ENCODE measurements at places on chromosomes 12 and 14.

DNA sequence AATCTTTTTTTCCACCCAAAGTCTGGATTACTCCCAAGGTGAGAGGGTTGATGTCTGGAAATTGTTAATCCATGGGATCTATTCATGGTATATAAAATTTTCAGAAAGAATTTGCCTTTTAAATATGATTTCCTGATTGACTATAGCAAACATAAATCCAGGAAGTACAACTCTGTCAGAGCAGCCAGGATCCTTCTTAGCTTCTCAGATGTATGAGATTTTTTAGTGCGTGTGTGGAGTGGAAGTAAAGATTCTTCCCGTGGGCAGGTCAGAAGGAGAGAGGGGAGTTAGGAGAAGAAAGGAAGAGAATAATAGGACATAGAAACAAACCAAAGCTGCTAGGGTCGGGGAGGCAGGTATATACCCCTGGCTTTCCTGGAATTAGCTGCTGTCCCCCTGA, 159.3 kb downstream of the FBXL14 start:
- no peak for DNase-seq

- no peak for DNase-seq
Observed at GRCh38 chr14:72646861-72647528, 246.9 kb downstream of the DPF3 start.

GRCh38 chr12:64585104-64585503, 25.2 kb upstream of the RASSF3 start:
- no peak for DNase-seq

DNA sequence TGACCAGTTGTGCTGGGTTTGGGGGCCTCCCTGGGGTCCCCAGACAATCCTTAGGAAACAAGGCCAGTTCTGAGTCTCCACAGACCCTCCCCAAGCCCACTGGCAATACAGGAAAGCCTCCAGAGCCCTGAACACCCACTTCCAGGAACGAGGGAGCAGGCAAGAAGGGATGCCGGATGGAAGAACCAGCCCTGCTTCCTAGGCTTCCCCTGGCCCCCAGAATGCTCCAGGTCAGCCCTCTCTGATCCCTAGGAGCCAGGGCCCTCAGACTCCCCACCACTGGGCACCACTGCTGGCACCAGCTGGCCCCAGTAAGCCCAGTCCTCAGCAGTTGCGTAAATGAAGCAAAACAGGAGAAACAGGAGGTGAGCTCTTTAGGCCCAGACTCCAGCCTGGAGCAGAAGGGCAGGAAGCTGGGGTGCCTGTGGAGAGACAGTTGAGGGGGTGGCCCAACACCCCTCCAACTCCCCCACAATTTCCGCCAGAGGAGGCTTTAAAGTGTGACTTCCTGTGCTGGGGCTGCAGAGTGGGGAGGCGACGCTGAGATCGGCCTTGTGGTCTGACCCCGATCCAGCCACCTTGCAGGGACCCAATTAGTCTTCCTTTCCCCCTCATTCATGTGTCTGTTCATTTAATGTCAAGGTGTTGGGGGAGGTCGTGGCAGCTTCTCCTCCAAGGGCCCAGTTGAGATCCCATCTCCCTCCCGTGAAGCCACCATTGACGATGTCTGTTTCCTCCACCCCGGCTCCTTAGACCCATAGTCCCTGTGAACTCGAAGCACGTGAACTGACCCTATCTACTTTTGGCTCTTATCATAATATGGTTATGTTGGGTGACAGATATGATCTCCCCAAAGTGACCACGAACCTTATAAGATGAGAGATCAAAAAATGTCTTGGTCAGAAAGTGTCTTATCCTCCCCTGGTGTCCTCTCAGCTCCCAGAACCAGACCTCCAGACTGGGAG, 4.7 kb downstream of the TNFRSF1A start:
- no peak for DNase-seq

DNA sequence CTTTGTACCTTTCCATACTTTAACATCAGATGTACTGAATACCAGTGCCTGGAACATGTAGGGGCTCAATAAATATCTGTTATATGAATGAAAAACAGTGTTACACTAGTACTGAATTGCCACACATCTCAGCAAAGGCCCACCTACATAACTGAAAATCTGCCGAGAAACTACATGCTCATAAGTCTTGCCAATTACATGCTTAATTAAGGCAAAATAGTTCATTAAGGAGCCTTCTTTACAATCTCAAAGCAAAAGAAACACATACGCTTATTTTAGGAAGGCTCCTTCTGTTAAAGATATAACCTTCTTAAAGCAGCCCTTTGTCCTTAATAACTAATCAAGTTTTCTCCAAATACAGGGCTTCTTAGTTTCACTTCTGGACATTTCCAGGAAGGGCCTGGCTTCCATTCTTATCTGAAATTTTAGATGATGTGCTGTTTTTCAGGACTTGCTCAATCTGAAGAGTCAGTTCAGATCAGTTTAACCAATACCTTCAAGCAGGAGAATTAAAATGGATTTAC, 11.5 kb downstream of the LIMA1 start:
- DNase-seq: no peak

DNA sequence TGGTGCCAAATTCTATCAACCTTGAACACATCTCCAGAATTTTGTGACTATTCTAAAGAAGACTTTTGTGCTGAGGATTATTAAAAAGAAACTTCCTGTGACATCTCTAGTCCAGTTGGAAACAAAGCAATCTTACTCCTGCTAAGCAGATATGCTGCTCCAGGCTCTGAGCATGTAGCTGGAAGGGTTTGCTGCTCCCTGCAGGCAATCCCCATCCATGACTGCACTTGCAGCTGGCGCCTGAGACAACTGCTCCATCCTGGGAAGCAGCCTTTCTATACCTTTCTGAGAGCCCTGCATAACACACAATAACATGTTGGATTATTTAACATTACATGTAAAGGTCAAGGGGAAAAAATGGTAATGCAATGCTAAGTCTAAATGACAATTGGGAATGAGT, 105.1 kb downstream of the NDUFA12 start:
- DNase-seq: no peak

- no peak for DNase-seq
Observed at GRCh38 chr12:109169686-109170085, 53.3 kb downstream of the ACACB start.

Measured in RWPE1 (cell line).